ENCODE measurements at places on chromosomes 12 and 14.
A peak's percentile ranks its signal among the peaks of the same experiment; 100 is the strongest.

- DNase-seq: no peak
These were observed 85.5 kb upstream of the VRK1 start for GRCh38 chr14:96711559-96712267.

- DNase-seq: no peak
These were observed 190.9 kb upstream of the RASSF8 start for GRCh38 chr12:25767606-25768005.

DNA sequence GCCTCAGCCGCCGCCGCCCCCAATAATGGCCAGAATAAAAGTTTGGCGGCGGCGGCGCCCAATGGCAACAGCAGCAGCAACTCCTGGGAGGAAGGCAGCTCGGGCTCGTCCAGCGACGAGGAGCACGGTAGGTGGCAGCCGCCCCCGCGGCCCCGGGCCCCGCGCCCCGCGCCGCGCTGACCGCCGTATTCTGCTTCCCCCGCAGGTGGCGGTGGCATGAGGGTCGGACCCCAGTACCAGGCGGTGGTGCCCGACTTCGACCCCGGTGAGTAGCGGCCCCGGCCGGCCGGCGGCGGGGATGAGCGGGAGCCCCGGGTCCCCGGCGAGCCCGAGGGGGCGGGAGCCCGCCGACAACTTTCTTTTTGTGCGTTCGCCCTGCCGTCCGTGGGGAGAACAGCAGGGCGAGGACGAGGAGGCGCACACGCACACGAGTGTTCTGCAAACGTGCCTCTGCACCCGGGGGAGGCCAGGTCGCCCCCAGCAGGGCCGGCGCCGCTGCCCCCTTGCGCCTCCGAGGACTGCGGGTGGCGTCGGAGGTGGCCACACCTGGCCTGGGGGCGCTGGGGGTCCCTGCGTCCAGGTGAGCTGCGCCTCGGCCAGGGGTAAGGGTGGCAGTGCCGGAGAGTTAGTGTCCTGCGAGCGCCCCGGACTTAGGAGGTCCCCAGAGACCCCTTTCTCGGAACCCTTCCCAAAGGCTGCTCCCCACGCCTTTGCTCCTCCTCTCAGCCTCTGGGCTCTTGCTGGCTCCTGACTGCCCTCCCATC lies 794 bp downstream of the RCOR1 start:
- DNase-seq: peak; percentile 44

DNA sequence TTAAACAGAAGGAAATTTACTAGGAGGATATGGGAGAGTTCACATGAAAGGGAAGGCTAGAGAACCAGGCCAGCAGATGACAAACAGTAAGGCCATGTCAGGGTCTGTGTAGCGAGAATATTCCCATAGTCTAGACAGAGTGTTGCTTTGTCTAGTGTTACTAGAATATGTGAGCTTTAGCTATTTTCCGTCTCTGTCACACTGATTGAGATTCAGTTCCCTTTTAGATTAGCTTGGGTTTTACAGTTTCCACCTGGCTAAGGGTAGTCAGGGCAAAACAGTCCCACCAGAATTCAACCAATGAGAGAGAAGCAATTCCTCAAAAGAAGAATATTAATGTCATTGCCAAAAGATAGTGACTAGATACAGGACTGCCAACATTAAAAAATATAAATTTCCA lies 82.8 kb upstream of the MDM1 start:
- no peak for DNase-seq

- no peak for DNase-seq
These were observed 481.2 kb upstream of the SYT1 start for GRCh38 chr12:78383414-78383813.

GRCh38 chr12:106245767-106246166 lies 2.1 kb downstream of the CKAP4 start:
- no peak for DNase-seq

GRCh38 chr12:66011731-66012130 lies 118.8 kb downstream of the LLPH start:
- no peak for DNase-seq

DNA sequence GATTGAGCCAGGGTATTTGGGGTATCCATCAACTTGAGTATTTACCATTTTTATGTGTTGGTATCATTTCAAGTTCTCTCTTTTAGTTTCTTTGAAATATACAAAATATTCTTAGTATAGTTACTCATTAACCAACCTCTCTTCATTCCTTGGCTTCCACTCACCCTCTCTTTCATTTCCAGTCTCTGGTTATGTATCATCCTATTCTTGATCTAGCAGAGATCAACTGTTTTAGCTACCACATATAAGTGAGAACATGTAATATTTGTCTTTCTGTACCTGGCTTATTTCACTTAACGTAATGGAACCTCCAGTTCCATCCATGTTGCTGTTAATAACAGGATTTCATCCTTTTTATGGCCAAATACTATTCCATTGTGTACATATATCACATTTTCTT lies 86.9 kb downstream of the DACT1 start:
- DNase-seq: no peak

DNA sequence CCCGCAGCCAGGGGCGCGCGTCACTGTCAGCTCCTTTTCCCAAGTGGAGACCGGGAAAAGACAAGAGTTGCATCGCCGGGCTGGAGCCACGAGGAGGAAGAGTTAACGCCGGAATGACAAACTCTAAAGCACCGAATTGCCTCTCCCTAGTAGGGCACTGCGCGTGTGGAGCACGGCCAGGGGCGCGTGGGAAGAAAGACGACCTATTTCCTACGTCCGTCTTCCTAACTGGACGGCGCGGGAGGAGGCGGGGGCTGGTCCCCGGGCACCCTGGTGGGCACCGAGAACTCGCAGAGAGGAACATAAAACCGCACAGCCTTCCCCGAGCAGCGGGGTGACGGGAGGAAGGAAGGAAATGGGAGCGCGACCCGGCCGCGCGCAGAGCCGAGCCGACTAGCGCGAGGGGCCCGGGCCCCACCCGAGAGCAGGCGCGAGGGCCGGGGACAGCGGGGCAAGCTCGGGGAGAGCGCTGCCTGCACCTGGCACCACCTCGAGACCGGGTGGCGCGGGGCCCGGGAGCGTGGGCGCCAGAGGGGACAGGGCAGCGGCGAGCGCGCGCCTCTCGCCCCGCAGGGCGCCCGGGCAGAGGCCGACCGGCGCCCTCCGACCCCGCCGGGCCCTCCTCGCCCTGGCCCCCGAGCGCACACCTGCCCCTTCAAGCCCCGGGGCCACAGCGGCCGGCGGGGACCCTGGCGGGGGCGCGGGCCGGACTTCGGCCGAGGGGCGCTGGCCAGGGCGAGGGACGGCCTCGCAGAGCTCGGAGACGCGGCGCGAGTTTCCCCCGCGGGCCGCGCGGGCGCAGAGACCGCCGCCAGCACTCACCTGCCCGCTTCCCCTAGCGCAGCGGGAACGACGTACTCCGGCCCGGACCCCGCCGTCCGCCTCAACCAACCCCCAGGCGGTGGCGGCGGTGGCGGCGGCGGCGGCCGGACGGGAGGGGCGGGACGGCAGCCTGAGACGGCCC lies at the start of gene SETD3:
SETD3 (minus strand) TSS at position 954 of the 964 bp plus-strand sequence. CDS start 15,054 bp downstream, outside the sequence.
- peak; percentile 51 for DNase-seq

DNA sequence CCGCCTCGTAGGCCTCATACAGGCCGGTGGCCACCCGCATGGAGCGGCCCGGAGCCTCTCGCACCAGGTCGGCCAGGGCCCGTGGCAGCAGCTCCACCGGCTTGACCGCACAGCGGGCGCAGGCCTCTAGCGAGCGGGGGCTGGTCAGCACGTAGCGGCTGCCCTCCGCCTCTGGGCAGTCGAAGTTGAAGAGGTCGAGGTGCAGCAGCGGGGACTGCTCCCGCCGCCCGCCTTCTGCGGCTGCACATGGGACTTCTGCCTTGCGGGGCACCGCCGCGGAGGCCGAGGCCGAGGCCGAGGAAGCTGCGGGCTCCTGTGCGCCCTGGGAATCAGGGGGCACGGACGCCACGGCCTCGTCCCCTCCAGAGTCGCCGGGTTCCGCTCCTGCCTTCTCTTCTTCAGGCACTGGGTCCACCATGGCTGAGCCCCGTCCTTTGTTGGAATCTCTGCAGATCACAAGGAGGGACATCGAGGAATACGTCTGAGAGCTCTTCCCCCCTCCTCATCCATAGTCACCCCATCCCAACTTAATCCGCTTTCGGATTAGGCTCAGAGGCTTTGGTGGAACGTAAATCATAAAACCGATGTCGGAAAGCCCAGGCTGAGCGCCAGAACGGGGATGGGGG lies 1.4 kb downstream of the CCDC177 start:
- no peak for DNase-seq

All from stimulated activated naive B cell treated with anti-CD40 and anti-IgM and Interleukin-4, amounts not matched to agents 10 μg/mL and 1 μg/mL and 100 μg/mL, for 72 hours (primary cell).